NCI-H446 treated with DMSO at 0.1 percent for 48 hours (cell line): ENCODE measurements at places on chromosomes 6 and 20.

GRCh38 chr6:108594640-108595039 lies 33.9 kb downstream of the FOXO3 start:
- no peak for DNase-seq

DNA sequence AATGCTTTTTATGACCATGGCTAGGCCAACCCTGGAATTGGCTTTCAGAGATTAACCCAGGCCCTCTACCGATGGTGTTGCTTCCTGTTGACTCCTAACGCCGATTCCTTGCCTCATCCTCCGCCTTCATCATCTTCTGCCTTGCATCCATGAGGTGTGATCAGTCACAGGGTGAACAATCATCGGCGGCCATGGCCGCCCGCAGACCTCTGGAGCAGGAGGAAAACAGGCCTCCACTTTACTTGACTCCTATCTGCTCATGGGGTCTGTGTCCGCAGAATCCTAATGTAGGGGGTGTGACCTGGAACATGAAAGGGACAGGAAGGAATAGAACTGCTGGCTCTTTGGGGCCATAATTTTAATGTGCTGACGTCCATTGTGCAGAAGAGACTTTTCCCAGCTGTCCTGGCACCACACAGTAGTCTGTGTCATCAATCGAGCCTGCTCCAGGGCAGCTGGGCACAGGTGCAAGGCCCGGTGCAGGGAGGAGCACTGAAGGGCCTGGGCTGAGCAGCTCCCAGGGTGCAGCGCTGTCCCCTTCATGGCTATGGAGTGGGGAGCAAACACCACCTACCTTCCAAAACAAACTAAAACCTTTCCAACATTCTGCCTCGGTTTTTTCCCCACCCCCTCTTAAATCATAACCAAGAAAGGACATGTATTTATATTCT lies 8.0 kb downstream of the SLC22A3 start:
- DNase-seq: no peak

GRCh38 chr6:43954311-43955131 lies 172.7 kb downstream of the MRPL14 start:
- no peak for DNase-seq

DNA sequence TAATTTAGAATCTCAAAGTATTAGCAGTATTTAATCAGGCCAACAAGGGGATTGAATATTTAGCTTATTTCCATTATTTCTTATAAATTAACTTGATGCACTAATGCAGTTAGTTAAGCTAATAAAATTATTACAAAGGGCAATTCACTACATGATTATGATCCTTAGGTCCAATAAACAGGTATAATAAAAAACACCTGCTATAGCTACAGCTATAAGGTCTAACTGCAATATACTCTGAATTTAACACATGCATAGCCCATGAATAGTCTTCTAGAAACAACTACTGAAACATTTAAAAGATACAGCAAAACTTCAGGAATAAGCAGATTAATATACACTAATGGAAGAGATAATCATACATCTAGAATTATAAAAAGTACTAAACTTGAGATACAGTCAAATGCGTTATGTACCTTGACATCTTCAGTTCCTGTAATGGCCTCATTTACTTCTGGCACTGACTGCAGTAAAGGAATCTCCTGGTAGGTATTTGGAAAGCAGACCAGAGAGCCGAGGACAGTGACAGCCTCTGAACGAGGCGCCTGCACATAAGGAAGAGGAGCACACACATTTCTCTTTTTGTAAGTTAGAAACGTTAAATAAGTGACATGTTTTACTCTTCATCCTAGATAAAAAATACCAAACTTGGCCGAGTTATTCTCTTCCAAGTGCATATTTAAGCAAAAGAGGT lies 168.5 kb downstream of the INSM1 start:
- DNase-seq: no peak

GRCh38 chr20:49230561-49231133 lies 11.4 kb downstream of the DDX27 start:
- no peak for DNase-seq

DNA sequence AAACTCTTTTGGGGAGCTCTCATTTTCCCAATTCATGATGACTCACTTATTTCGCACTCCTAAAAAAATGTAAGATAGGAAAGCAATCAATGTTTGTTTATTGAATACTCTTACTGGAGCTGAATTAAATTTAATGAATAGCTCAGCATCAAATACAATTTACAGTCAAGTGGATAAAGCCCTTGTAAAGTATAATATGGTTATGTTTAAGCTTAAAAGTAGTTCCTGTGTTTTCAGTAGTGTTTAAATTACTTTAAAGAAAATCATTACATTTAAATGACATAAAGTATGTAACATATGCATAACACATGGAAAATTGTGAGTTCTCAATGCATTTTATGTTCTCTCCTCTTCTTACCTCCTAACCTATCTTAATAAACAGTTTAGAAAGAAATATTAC lies at the start of gene OR2B3:
OR2B3 (minus strand) TSS at position 101 of the 400 bp plus-strand sequence; CDS start at position 36, 65 bp downstream.
- no peak for DNase-seq

- DNase-seq: no peak
Measured at GRCh38 chr20:56454754-56455153, 13.7 kb upstream of the RTF2 start.

DNA sequence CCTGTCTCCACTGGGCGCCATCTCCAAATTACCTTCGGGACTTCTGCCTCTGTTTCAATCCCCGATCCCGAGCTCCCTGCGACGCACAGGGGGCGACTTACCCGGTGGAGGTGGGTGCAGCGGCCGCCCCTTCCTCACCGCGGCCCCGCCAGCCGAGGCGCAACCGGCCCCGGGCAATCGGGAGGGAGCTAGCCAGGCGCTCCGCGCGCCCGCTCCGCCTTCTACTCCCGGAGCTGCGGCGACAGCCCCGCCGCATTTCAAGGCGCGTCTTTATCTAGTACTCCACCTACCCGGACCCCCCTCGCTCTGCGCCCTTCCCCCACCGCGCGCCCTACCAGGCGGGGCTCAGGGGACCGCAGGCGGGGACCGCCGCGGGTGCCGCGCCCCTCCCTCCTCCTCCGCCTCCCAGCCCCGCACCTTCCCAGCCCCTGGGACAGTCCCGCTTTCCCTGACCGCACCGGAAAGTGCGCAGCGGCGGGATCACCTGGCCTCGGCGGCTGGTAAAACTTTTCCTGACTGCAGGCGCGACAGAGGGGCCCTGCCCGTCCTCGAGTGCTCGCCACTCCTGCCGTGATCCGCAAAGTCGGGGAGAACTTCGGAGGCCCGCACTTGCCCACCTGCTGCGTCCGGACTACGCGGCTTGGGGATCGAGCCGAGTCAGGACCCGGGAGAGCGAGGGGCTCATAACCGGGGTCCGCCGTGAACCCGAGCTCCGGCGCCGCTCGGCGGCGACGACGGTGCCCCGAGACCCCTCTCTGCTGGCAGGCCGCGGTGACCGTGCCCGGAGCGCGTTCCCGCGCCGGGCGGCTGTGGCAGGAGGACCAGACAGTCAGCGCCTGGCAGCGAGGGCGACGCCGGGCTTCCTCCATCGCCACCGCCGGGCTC lies 8.0 kb upstream of the NKX2-2 start:
- DNase-seq: no peak

DNA sequence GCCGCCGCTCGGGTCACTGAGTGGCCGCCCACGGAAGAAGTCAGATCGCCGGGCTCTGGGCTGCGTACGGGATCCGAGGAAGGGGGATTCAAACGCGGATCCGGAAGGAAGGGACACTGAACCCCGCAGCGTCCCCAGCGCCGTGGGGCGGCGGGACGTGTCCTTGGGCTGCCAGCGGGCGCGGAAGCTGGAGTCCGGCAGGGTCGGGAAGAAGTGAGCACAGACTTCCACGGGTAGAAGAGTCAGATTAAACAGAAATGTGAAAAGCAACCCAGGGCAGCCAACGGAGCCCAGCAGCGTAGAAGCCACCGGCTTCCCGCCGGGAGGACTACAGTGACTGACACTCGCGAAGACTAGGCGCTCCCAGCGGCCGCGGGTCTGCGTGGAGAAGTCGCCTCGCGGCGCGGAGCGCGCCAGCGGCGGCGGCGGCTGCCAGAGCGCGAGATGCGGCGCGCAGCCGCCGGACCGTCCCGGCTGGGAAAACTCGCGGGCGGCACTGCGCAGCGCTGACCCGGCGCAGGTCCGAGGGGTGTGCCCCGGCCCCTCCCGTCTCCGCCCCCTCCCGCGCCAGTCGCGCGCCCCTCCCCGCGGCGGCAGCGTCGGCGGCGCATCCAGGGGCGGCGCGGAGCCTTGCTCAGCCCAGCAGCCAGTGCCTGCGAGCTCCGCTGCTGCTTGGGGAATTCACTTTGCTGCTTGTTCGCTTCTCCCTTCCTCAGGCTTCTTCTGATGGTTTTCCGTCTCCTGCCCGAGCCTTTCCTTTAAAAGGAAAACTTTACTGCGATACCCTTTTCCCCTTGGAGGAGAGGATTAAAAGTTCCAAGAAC lies at the start of gene SAMD5:
SAMD5 (plus strand) TSS at position 649 of the 824 bp plus-strand sequence. CDS start 239 bp downstream, outside the sequence.
- DNase-seq: no peak

DNA sequence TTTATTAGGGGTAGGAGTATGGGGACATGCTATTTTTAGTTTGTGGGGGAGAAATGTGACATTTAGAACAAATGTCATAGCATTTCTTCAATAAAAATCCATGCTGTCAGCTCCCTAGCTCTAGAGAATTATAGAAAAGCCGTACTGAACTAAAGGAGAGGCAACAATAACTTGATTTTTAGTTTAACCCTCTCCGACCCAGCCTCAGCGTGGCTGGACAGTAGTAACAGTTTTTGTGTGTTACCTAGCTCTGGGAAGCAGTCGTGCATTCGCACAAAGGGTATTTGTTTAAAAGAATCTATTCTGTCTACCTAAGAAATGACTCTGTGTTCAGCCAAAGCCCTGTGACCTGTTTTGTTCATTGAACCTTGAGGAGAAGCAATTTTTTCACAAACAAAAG lies 442.4 kb upstream of the SOX4 start:
- DNase-seq: no peak

- DNase-seq: no peak
Measured at GRCh38 chr6:64861039-64861651, 845.9 kb downstream of the EYS start.

GRCh38 chr6:13407368-13407708 lies 79.0 kb upstream of the TBC1D7 start:
- DNase-seq: no peak

DNA sequence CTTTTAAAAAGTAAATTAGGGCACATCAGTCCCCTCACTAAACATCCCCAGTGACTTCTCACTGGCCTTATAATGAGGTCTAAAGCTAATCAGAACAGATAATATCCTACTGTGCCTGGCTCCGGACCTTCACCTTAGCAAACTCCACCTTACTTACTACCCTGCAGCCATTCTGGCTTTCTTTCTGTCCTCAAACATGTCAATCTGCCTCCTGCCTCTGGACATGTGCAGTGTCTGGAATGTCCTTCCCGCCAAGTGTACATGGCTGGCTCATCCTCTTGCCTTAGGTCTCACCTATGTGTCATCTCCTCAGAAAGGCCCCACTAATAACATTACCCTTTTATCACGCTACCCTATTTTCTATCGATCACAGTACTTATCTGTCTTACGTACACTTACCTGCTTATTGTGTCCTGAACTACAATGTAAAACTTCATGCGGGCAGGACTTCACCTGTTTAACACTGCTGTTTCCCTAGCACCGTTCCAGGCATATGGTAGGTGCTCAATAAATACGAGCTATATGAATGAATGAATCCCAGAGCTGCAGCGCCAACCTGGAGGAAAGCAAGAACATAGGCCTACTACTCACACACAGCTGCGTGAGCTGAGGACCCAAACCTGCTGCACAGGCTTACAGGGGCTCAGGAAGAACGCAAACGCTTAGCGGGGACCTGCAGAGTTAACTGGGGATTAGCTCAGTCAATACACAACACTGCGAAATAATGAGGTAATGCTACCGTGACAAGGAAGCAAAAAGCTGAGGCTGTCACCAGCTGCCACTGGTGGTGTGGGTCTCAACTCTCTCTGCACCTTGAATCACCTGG lies 991 bp downstream of the UQCC2 start:
- no peak for DNase-seq

DNA sequence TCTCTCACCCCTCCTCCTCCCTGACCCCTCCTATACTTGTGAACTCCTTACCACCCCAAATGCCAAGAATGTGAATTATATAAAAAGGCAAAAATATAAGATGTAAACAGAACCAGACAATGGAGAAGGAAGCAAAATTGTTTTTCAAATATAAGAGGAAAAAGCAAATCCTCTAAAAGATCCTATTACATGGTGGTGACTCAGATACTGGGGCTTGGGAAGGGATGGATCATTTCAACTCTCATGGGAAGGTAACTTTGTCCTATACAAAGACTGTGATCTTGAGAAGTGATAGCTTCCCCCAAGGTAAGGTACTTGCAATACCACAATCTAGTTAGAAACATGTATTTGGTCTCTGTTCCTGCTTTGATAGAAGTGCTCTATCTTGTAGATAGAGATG lies 24.6 kb upstream of the TNFRSF21 start:
- no peak for DNase-seq

DNA sequence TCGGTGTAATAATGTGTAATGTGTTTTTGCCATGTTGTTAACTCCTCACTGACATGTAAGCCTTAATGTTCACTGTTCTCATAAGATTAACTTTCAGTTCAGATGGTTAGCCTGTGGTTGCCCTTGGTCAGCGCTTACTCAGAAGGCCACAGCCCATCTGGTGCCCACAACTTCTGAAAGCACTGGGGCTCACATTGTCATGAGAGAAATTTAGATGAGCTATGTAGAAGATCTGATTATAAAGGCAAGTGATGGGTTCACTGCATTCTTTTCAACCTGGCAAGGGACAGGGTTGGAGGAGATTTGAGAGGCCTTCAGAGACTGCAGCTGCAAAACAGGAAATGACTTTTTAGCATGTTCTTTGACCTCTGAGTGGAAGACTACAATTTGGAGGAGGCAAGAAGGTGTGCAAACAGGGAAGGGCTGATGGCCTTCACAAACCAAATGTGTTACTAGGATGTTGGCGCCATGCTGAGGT lies 242.3 kb upstream of the SUPT3H start:
- no peak for DNase-seq

GRCh38 chr6:121896771-121897170 lies 461.3 kb downstream of the GJA1 start:
- DNase-seq: no peak

GRCh38 chr6:1295420-1295819 lies 16.5 kb upstream of the FOXQ1 start:
- no peak for DNase-seq

GRCh38 chr6:33075208-33075567 lies 602 bp upstream of the HLA-DPB1 start:
- no peak for DNase-seq

- DNase-seq: no peak
Measured at GRCh38 chr6:136471372-136471771, 78.8 kb downstream of the MAP7 start.

DNA sequence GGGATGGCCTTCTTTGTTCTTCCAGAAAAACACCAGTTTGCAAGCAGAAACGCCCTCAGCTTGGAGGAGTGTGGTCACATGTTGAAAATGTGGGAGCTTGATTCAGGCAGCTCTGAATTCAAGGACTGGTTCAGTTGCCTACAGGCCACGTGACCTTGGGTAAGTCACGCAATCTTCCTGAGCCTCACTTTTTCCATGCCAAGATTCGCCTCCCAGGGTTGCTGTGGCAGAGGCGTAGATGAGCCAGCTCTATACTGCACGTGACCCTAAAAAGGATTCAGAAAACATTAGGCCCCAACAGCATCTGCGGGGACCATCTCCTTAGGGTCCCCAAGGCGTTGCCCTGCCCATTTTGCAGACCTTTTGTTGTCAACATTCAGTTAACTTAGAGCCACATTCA lies 112.0 kb upstream of the SNX9 start:
- no peak for DNase-seq
